Motor neuron (in vitro differentiated cells): ENCODE measurements at places on chromosomes 16 and 17. TPM values are rescaled to one million over a fixed set of nuclear protein-coding genes. Genes with fewer than 3 reads are reported as not detected.

DNA sequence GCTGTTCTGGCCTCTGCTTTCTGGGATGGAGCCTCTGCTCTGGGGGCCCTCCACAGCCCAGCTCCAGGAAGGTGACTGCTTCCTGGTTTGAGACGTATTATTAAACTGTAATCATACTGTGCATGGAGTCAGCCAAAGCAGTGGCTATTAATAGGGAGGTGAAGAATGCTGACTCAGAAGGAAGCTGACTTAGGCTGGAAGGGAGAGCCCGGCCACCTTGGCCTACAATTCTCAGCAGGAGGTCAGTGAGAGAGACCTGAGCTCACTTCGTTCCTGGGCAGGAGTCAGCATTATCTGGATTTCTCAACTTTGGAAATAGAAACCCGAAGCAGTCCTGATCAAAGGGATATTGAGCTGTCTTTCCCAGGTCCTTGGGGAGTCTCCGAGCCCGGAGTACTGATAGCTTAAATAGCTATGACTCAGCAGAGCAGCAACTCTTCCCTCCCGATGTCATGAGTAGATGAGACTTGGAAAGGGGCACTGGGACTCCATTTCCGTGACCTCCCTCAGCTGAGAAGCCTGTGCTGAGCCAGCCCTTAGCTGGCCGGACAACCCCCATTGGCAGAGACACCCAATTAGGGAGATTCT lies 91.8 kb downstream of the YPEL2 start:
- peak; percentile 81 for ATAC-seq

DNA sequence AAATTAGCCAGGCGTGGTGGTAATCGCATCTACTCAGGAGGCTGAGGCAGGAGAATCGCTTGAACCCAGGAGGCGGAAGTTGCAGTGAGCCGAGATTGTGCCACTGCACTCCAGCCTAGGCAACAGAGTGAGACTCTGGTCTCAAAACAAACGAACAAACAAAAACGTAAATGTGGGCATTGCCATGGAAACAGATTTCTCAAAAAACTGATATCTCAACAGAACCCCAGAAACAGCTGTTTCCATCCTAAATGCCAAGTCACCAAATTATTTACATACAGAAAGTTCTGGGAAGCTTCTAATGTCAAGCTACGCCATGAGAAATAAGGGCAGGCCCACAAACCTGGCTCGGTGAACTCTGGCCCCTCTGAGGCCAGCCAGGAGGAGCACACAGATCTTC lies 16.0 kb upstream of the ZNF689 start:
- ATAC-seq = no peak

- no peak for ATAC-seq
These were observed 11.3 kb upstream of the ARL5C start for GRCh38 chr17:39177256-39177655.

DNA sequence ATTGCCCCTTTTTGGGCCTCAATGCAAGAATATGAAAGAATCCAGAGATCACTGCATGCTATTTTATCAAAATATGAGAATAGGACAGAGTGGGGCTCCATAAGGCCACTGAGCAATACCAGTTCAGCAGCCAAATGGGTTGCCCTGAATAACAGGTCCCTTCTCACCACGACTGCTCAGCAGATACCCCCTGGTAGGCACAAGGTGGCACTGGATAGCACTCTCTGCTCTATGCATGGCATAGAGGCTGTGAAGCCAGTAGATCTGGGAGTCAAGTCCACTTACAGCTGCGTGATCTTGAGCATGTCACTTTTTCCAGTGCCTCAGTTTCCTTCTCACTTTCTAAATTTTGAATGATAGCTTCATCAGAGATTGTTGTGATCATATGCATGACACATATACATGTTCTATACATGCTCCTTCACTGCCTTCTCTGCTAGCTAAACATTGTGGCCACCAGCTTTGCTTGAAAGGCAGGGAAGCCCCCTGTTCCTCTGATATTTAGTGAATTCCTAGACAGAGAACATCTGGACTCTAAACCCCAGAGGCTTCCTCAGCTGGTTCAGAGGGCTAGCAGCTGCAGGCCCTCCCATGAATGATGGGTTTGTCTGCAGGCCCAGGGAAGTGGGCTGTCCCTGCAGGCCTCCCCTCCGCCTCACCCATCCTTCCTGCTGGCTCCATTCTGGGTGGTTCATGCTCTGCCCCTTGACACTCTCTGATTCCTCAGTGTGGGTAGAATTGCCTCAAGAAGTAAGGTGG lies 84.9 kb upstream of the ASIC2 start:
- no peak for ATAC-seq

- ATAC-seq = no peak
These were observed 70.4 kb upstream of the SMURF2 start for GRCh38 chr17:64732336-64733006.

GRCh38 chr16:72794319-72794718 lies 253.6 kb downstream of the ZFHX3 start:
- no peak for ATAC-seq

DNA sequence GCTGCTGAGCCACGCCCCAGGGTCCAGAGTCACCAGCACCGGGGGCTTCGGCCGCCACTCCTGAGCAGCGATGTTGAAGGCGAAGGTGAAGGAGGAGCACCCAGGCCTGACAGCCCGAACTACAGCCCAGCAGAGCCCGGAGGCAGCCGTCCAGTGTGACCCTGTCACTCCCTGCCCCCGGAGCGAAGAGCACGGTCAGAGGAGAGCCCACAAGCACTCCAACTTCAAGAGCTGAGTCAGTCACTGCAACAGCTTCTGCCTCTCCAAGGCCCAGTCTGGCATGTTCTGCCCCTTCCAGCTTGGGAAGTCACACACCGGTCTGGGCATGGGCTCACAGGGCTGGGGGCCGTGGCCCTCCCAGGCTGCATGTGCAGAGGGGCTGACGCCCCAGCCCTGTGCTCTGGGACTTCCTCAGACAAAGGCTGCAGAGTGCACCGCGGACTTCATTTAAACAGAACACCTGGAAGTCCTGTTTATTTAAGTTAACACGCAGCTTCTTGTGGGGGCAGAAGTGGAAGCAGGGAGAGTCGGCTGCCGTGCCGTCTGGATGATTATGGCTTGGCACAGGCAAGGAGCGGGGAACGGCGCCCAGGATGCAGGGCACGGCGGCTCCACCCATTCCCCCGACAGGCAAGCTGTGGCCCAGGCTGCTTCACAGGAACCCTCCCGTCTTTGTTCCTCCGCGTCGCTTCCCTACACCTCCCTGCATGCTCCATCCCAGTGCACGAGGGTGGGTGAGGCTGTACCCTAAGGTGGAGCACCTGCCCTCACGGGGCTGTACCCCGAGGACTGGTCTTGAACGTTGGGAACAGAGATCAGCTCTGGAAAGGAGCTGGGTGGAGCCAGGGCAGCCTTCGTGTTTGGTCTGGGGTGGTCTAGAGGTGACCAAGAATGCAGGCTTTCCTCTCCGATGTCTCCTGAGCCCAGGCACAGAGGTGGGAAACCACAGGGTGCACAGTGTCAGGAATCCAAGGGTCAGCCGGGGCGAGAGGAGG lies 68.9 kb upstream of the METRNL start:
- ATAC-seq = no peak

DNA sequence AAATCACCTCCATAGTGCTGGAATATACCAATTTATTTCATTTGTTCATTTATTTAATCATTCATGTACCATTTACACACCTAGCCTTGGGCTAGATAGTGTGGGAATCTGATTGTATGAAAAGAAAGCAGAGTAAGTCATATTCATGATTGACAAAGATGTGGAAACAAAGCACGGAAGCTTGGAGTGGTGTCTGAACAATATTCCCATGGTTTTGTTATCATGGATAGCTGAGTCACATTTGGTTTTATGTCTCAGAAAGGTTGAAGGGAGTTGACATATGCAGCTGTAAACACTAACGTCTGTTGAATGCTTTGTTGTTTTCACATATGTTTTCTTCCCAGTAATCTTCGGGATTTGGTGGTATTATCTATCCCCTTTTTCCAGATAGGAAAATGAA lies 76.6 kb downstream of the MAP2K4 start:
- no peak for ATAC-seq

DNA sequence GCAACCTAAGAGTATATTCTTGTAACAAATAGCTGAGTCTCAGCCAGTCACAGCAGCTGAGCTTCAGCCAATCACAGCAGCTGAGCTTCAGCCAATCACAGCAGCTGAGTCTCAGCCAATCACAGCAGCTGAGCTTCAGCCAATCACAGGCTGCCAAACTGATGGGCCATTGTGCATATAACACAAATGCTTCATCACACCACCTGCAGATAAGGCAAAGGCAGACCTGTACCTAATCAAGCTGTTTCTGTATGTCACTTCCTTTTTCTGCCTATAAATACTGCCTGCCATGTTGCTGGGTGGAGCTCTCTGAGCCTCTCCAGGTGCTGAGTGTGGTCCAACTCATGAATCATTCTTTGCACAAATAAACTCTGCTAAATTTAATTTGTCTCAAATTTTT lies 19.9 kb downstream of the MYH13 start:
- no peak for ATAC-seq

DNA sequence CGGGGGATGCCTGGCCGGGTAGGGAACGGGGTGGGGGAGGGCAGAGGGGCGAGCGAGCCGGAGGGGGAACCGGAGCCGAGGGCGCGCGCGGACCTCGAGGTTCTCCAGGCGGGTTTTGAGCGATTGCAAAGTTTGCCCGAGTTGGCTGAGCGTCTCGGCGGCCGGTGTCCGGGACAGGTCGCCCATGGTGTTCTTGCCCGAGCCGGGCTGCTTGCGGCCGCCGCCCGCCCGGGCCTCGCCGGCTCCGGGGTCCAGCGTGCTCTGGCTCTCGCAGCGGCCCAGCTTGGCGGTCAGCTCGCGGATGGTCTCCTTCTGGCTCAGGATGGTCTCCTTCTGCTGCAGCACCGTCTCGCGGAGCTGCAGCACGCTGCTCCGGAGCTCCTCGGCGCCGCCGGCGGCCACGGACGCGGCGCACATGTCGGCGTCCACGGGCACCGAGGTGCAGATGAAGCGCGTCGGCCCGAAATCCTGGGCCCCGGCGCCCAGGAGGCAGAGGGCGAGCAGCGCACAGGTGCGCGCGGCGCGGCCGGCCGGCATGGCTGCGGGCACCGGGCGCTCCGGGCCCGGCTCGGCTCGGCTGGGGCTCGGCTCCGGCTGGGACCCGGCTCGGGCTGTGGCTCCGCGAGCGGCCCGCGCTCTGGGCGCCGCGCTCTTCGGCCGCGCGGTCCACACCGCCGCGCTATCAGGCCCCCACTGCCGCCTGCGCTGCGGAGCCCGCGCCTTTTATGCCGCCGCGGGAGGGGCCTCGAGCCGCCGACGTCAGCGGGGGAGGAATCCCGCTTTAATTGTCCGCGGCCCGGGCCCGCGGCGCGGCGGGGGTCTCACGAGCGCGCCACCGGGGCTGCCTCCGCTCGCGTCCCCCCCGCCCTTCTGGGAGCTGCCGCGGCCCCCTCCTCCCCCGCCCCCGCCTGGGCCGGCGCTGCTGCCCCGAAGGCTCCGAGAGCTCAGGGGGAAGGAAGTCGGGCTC lies at the start of gene NPTX1:
NPTX1 (minus strand) TSS at position 698 of the 967 bp plus-strand sequence; CDS start at position 537, 161 bp downstream.
- peak; percentile 20 for ATAC-seq

GRCh38 chr17:5329784-5330557 lies 47.9 kb downstream of the RABEP1 start:
- no peak for ATAC-seq

DNA sequence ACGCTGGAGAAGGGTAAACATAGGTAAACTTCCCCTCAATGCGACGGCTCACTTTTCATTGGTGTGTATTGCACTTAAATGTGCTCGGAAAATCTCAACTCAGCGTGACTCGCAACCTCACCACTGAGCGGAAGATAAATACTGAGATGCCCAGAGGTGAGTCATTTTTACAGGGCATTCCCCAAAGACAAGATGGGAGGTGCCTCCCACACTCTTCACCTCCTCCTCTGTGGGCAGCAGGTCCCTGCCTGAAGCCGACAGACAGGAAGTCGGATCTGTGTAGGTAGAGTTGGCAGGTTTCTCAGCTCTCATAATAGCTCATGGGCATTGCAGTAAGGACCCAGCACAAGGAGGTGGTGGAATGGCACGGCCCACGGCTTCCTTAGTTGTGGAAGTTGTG lies 274.6 kb upstream of the HSBP1 start:
- no peak for ATAC-seq

GRCh38 chr17:31400481-31400950 lies 9.0 kb downstream of the RAB11FIP4 start:
- ATAC-seq = no peak

GRCh38 chr16:16988963-16989362 lies 481.8 kb downstream of the XYLT1 start:
- no peak for ATAC-seq

The PNPO gene
- total RNA-seq = 9.2 and 9.4 TPM in 2 replicates

DNA sequence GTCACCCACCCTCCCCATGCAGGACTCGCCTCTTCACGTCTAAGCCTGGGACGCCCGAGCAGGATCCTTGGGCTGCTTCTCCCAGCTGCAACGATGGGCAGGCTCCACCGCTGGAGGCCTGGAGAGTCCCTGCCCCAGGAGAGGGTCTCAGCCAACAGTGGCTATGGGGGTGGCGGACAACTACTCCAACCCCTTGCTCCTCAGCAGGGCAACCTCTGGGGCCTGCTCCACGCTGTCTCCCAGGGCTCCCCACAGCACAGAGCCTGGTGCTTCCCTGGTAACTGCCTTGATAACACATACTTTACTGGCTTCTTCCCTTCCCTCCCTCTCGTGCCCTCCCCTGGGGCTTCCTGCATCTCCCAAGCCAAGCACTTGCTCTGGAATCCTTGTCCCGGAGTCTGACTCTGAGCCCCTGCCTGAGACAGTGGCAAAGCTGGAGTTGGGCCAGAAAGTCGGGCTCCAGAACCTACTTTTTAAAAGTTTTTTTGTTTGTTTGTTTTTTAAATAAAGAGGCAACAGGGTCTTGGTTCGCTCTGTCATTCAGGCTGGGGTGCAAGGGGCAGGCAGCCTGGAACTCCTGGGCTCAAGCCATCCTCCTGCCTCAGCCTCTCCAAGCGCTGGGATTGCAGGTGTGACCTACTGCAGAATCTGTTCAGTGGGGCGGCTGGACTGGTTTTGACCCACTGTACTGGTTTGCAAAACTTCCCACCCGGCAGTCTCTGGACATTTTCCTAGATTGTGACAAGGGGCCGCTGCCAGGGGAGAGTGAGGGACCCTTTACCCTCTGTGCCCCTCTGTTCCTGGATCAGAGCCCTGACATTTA lies 99.4 kb downstream of the TNFRSF13B start:
- ATAC-seq = no peak

DNA sequence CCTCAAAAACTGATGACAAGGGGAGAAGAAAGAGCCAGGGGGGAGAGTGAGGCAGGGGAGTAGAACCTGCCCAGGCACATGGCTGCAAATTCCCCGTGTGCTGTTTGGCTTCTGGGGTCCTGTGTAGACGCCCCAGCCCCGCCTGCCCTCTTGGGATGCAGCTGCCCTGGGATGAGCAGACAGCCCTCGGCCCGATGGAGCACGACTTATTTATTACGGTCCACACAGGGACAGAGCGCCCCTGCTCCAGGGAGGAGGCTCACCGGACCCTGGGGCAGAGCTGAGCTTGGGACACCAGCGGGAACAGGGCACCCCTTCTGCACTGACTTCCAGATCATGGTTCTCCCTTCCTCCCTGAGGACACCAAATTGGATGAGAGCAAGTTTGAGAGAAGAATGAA lies 9.1 kb downstream of the LDHD start:
- ATAC-seq = no peak

The TMEM238L gene
- 0.59 TPM in 1 of 2 replicates, not detected in the other for total RNA-seq

- ATAC-seq = no peak
These were observed 472.7 kb upstream of the HSBP1 start for GRCh38 chr16:83335076-83335475.

The MARCHF10 gene
- total RNA-seq = 1.1 and 2.4 TPM in 2 replicates
